ENCODE measurements at places on chromosomes 1 and 21. TPM values are rescaled to one million over a fixed set of nuclear protein-coding genes. Genes with fewer than 3 reads are reported as not detected.

DNA sequence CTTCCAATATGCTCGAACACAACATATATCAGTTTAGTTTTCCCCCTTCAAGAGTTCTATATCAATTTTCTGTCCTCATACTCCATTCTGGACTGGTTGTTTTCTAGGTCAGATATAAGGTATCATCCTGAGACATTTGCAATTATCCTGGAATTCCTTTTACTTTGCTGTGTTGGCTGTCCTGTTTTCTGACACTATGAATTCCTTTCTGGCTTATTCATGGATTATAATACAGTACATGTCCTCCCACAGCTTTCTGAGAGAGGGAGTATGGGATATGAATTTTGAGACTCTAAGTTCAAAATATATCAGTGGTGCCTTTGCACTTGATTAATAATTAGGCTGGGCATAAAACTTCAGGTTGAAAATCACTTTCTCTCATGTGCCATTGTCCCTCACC lies 11.9 kb downstream of the PHTF1 start:
- DNase-seq = no peak

- no peak for DNase-seq
Measured at GRCh38 chr1:234965111-234965510, 163.5 kb downstream of the TOMM20 start.

- no peak for DNase-seq
Measured at GRCh38 chr1:92728697-92729096, 56.2 kb downstream of the EVI5 start.

DNA sequence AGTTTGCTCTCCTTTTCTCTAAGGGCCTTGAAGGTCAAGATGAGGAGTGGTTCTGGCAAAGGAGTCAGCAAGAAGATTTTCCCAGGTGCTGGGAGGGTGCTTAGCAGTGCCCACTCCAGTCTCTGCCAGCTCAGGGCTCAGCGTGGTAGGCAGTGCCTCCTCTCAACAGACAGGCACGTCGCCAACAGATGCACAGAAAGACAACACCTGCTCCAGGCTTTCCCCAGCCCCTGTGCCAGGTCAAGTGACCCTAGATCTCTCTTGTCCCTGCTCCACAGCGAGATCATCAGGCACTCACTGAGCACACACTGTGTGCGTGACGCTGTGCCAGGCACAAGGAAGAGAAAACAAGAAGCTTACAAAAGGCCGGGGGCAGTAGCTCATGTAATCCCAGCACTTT lies 86.0 kb downstream of the CASZ1 start:
- no peak for DNase-seq

DNA sequence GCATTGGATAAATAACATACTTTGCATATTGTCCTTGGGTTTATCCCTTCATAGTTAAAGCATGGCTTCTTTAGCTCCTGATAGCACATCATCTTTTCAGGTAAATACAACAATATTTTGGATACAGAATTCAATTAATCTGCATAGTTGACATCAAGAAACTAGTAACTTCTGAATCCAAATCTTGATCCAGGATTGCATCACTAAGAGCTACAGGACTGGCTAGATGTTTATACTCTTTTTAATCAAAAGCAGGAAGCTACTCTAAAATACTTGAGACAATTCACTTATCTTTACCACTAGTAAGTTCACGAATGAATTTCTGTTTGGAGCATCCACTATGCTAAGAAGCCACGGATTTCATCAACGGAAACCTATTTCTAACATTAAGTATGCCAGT lies 54.2 kb upstream of the SLC44A3 start:
- no peak for DNase-seq

- no peak for DNase-seq
Measured at GRCh38 chr1:109361649-109362048, 36.1 kb downstream of the SORT1 start.

DNA sequence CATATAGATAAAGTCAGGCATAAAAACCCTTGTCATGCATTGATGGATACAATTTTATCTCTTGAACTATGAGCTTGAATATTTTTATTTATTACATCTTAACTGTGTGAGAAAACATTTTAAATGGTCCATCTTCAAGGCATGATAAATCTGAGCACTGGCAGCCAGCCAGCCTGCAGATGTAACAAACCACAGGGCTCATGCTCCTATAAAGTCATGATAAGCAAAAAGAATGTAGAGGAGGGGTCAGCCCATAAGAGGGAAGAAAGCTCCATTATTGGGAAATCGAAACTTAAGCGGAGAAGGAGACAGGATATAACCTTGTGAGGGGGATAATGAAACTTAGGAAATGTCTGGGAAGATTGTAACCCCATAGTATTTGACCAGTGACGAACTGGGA lies 839.0 kb downstream of the LRRIQ3 start:
- no peak for DNase-seq

The PKP1 gene
- total RNA-seq = 0.16 TPM

The COL16A1 gene
- 5.8 TPM for total RNA-seq

The LAX1 gene
- not detected for total RNA-seq

Measured in occipital lobe (tissue), 3 donors.